ENCODE measurements at places on chromosomes 2 and 18. TPM values are rescaled to one million over a fixed set of nuclear protein-coding genes. Genes with fewer than 3 reads are reported as not detected.

ANKRD29 gene
- total RNA-seq: 1.2 TPM

GDF7 gene
- total RNA-seq: 0.16 TPM

EVX2 gene
- not detected for total RNA-seq

ASPRV1 gene
- total RNA-seq: 2.8 TPM

SRD5A2 gene
- total RNA-seq: not detected

PROC gene
- total RNA-seq: not detected

KYNU gene
- 0.16 TPM for total RNA-seq

HOXD13 gene
- not detected for total RNA-seq

ALLC gene
- not detected for total RNA-seq

RHOB gene
- total RNA-seq: 296 TPM

C1QL2 gene
- 1.6 TPM for total RNA-seq

AFF3 gene
- 105 TPM for total RNA-seq

MYL12B gene
- 156 TPM for total RNA-seq

SERPINB13 gene
- total RNA-seq: not detected

All from occipital lobe (tissue), 3 donors.